Left kidney (tissue), 8 donors: ENCODE measurements at places on chromosomes 2 and 18. TPM values are rescaled to one million over a fixed set of nuclear protein-coding genes. Genes with fewer than 3 reads are reported as not detected.

Gene TEKT4
- 0.20 TPM for polyA plus RNA-seq

Gene CGREF1
- polyA plus RNA-seq: 5.4 TPM

Gene SNTG2
- 3.2 TPM for polyA plus RNA-seq

Gene ANKRD36B
- polyA plus RNA-seq: 48.3 TPM

Gene CROCC2
- polyA plus RNA-seq: 0.10 TPM

Gene ANTXR1
- polyA plus RNA-seq: 82.4 TPM

Gene DSC3
- 2.5 TPM for polyA plus RNA-seq
